Vagina (tissue), 2 donors: ENCODE measurements at places on chromosomes 5 and 9.

DNA sequence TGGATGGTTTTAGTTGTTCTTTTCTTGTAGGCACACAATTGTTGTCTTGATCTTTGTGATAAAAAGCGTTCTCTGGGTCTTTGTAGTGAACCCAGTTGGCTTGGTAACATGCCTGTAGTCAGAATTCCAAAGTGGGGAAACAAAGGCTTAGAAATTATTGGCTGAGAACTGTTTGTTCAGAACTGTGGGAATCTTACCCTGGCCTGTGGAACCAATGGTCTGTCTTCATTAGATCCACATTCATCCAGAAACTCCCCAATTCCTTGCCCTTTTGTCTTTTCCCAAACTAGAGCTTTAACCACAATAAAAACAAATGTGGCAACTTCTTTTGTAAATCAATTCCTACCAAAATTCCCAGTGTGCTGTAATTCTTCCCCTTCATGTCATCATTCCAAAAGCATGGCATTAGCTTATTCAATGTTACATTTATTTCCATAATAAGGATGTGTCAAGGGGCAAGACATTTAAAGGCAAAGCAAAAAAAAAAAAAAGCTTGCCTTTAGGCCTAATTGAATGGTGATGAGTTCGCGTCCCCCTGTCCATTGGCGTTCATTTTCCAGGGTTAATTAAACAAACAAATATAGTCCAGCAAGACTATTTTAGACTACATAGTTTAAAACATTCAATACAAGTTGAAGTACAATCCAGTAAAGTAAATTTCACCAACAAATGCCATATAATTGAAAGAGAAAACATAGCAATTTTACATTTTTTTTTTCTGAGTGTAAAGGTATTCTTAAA, 249.8 kb upstream of the ZNF608 start:
- DNase-seq, result no peak

GRCh38 chr5:170474489-170475274, 29.1 kb upstream of the KCNIP1 start:
- DNase-seq, result peak; percentile 46

GRCh38 chr5:27124590-27124989, 86.2 kb upstream of the CDH9 start:
- no peak for DNase-seq

DNA sequence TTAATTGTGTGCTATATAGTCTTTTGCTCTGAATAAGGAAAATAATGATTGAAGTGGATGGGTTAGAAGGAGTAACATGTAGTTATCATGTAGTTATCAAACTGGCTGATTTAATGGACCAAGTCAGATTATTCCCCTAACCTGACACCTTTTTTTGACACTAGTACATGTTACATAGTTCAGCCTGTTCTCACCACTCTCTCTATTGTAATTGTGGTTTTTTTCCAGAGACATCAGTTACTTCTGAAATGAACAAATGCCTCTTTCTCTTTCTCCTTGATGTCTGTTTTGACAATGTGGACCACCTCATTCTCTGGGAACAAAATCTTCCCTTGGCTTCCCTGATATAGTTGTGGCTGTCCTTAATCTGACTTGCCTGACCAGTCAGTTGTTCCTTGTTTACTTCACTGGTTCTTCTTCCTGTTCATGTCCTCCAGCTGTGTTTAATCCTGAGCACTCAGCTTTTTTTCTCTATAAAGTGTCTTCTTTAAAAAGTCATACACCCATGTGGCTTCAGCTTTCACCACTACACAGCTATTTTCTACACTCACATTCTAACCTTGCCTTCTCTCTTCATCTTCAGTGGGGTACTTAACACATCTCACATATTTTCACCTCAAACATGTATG, 243.4 kb downstream of the ARRDC3 start:
- DNase-seq, result no peak

GRCh38 chr5:122723606-122724352, 51.1 kb upstream of the SNX2 start:
- no peak for DNase-seq

DNA sequence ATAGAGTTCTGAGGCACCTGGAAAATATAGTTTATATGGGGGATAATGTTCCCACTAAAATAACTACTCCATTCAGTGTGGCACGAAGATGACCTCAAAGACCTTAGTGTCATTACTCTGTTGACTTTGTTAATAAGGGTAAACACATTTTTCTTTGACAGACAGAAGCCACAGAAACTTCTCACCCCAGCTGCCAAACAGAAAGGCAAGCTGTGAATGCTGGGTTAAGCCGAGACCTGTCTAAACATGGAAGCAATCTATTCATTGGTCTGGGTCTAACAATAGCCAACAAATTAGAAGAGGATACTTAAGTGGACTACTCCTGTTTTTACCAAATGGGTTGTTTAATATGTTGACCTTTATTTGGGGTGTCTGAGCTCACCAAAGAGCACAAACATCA, 171.4 kb downstream of the TLE1 start:
- no peak for DNase-seq

GRCh38 chr9:94779693-94780290, 53.3 kb downstream of the AOPEP start:
- no peak for DNase-seq

GRCh38 chr5:32217886-32218396, 43.8 kb upstream of the GOLPH3 start:
- no peak for DNase-seq

- DNase-seq, result no peak
These were observed 38.2 kb upstream of the POMT1 start for GRCh38 chr9:131464354-131465000.

- DNase-seq, result no peak
These were observed 28.8 kb downstream of the G3BP1 start for GRCh38 chr5:151800532-151800931.

DNA sequence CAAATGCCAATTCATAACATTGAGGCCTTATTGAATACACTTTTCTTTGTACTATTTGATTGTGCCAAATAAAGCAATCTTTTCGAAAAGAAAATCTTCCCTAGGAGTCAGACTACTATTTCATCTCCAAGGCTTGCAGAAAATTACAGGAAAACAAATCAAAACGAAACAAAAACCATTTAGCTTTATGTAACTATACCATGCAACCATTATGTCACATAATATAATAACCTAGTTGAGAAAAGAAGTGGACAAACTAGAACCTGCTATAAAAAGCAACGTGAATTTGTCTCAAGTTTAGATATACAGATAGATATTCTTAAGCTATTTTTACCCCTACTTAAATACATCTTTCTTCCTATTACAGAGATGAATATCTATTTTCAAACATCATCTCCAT, 18.0 kb downstream of the HTR4 start:
- no peak for DNase-seq

DNA sequence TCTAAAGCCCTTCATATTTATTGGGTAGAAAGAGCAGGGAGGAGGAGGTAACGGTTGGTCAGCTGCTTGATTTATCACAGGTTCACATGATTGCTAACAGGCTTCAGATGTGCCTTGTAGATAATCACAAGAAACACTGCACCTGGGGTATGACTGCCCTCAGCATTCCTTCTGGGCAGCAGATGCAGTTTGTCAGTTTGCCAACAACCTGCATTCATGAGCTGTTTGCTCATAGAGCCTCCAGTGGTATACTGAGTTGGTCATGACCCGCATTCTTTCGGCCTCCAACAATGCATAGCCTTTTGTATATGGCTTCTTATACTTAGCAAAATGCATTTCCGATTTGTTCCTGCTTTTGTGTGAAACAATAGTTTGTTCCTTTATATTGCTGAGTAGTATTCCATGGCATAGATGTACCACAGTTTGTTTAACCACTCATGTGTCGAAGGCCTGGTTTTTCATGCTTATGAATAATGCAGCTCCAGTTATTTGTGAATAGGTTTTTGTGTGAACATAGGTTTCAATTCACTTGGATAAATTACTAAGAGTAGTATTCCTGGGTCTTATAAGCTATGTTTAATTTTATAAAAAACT, 83.6 kb downstream of the ARHGEF28 start:
- DNase-seq, result no peak

GRCh38 chr9:18857334-18857733, 175.7 kb downstream of the SAXO1 start:
- no peak for DNase-seq

DNA sequence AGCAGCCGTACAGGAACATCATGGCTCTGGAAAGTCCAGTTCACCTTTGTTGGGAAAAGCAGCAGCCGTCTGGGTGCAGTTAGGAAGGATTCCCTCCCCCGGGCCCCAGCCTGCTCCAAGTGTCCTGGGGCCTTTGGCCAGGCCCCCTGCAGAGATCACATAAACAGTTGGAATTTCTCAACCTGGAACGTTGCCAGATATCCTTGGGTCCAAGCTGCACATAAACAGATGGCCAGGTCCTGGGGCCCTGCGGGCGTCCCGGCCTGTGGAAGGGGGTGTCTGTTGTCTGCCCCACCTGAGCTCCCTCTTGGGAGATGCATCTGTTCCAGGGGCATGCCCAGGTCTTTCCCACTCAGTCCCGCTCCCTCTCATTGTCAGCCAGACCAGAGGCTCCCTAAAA, 92.7 kb downstream of the COL5A1 start:
- no peak for DNase-seq

GRCh38 chr5:407801-408268, 35.1 kb upstream of the EXOC3 start:
- no peak for DNase-seq

- no peak for DNase-seq
These were observed 26.6 kb downstream of the LAMC3 start for GRCh38 chr9:131035548-131035947.

GRCh38 chr5:39314591-39314990, 49.7 kb downstream of the C9 start:
- DNase-seq, result no peak

GRCh38 chr5:87051502-87052113, 216.1 kb upstream of the RASA1 start:
- DNase-seq, result no peak

- no peak for DNase-seq
These were observed 22.4 kb upstream of the SMIM15 start for GRCh38 chr5:61184708-61185107.

DNA sequence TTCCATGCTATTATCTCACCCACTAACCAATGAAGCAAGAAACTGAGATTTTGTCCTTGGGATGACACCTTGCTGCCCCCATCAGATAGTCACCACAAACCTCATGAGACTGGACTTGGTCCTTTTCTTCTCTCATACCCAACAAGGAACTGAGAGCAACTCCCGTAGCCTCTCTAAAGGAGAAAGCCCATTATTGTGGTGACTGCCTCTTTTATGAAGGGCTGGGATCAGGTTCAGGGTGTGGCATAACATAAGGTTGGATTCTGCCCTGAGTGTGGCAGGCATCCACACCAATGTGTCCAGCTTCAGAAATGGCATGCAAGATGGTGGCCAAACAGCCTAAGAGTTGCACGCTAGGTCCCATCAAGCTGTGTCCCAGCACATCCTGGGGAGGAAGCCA, 1.3 kb upstream of the ACTL7A start:
- DNase-seq, result no peak

GRCh38 chr9:99150451-99151171, 45.7 kb downstream of the TGFBR1 start:
- no peak for DNase-seq

DNA sequence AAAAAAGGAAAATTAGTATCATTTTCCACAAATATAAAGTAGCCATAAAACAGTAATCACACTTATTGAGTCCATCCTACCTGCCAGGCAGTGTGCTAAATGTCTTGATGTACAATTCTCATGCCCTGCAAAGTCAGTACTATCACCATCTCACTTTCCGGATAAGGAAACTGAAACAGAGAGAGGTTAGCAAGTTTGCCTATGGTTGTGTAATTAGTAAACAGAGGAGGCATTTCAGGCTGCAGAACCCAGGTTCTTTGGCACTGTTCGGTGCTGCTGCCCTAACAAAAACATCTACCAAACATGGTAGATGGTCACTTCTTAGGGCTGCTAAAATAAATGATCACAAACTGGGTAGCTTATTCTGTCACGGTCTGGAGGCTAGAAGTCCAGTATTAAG, 22.6 kb downstream of the PLAC8L1 start:
- no peak for DNase-seq
